NCI-H2029 (cell line): ENCODE measurements at places on chromosomes 16 and 17.

- DNase-seq: no peak
Observed at GRCh38 chr17:28272166-28272565, 46.8 kb upstream of the TMEM97 start.

DNA sequence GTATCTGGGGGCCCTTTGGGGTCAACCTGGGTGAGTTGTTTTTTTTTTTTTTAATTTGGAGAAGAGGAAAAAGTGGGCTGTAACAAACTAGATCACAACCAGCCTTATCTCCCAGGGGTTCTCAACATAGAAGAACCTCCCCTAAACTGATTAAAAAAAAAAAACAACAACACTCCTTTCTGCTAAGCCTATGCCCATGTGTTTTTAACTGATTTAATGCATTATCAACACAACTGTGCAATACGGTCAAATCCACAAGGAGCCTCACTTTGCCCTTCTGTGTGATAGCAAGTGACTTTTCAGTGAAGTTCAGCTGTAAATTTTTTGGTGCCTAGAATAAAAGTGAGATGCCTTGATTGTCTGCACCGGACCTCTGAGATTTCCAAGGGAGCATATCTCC lies 646 bp downstream of the MYH11 start:
- no peak for DNase-seq

- no peak for DNase-seq
Observed at GRCh38 chr17:1904273-1905182, 74.7 kb downstream of the RPA1 start.

GRCh38 chr17:41029633-41030245 lies at the start of gene KRTAP1-4:
Gene KRTAP1-4, minus strand, starts transcription at chr17:41030195. Its CDS starts 117 bp downstream, at chr17:41030078.
- DNase-seq: peak; percentile 49

DNA sequence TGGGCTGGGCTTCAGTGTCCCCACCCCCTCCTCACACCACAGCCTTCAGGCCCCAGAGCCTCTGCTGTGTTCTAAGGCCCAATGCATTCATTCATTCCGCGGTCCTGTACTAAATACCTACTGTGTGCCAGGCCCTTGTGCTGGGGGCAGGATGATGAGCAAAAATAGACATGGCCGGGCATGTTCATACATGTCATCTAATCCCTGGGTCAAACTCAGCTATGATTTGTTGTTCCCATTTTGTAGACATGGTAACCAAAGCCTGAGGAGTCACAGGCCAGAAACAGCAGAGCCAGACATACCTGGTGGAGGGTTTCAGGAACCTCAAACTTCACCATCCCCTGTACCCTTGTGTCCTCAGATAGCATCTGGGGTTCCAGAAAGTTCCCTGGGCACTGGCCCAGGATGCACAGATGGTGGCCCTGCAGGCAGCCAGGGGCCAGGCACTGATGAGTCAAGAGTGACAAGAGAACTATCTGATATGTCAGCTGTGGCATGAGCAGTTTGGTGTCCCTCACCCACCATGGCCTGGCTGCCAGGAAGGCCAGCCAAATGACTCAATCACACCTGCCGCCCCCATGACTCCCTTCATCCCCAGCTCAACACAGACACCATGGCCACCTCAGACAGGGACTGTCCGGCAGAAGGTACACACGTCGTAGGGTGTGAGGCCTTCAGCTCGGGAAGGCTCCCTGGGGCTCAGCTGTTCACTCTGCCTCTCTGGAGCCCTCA lies 2.7 kb upstream of the RRAD start:
- DNase-seq: no peak

DNA sequence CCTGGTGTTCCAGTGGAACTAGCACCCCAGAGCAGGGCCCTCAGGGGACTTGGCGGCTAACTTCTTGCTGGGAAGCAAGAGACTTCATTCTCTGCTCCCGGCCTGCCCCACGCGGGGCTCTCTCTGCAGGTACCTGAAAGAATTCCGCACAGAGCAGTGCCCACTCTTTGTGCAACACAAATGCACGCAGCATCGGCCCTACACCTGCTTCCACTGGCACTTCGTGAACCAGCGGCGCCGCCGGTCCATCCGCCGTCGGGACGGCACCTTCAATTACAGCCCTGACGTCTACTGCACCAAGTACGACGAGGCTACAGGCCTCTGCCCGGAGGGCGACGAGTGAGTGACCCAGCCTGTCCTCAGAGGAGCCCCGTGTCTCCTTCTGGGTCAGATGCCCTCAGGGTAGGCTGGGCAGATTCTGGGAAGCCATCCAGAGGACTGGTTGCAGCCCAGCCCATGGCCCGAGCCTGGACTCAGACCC lies 25.1 kb downstream of the UNK start:
- no peak for DNase-seq

- DNase-seq: no peak
Observed at GRCh38 chr17:68383443-68384321, 73.6 kb downstream of the WIPI1 start.

GRCh38 chr17:16911141-16911937 lies 60.6 kb downstream of the TNFRSF13B start:
- no peak for DNase-seq

DNA sequence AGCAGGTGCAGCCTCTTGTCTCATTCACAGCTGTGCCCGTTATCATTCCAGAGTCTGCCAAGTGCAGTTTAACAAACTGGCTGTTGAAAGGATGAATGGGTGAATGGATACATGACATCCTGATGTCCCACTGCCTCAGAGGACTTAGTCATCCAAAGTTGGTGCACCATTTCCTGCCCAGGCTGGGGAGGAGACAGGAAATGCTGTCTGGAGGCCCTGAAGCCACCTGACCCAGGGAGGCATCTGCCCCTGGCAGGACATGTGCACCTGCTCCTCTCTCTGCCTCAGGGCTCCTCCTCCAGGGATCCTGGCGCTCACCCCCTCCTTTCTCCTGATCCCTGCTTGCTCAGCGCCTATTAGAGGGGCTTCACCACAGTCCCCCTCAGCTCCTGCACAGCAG lies 1.8 kb upstream of the CD300C start:
- DNase-seq: peak; percentile 71

GRCh38 chr17:75105126-75106080 lies 4.4 kb upstream of the ARMC7 start:
- DNase-seq: peak; percentile 65

DNA sequence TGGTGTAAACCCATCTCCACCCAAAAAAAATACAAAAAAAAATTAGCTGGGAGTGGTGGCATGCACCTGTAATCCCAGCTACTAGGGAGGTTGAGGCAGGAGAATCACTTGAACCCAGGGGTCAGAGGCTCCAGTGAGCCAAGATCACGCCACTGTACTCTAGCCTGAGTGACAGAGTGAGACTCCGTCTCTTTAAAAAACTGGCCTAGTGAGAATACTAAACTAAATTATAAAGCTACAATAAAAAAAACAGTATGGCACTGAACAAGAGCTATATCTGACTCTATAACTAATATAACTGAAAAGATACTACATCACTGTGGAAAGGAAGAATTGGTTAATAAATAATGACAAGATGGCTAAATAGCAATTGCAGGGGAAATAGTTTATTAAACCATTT lies 6.4 kb downstream of the SMURF2 start:
- no peak for DNase-seq

DNA sequence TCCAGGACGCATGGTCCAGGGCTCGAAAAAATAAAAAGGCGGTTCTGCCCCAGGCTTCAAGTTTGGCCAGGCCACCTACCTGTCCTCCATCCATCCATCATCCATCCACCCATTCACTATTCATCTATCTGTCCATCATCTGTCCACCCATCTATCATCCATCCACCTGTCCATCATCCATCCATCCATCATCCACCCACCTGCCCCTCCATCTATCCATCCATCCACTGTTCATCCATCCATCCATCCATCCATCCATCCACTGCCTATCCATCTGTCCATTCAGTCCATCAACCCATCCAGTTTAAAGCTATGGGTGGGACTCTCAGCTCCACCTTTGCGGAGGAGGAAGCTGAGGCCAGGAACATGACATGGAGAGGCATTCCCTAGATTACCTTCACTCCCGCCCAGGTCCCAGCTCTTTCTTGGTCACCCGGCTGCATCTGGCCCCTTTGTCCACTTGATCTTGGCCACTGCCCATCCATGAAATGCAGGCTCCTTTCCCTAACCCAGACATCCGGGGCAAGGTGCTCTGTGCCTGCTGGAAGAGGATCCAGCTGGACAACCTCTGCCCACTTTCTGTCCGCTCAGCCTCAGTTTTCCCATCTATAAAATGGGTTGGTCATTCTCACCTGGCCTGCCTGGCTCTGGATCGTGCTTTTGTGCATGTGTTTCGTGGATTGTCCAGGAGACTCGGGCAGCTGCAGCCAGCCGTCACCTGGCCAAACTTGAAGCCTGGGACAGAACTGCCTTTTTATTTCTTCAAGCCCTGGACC lies 236.0 kb upstream of the CIBAR2 start:
- DNase-seq: no peak

GRCh38 chr16:27620541-27620940 lies 70.6 kb downstream of the KATNIP start:
- no peak for DNase-seq

GRCh38 chr17:48592057-48592514 lies 1.5 kb downstream of the HOXB5 start:
- no peak for DNase-seq

- no peak for DNase-seq
Observed at GRCh38 chr17:7853691-7854038, 1.2 kb upstream of the TMEM88 start.

DNA sequence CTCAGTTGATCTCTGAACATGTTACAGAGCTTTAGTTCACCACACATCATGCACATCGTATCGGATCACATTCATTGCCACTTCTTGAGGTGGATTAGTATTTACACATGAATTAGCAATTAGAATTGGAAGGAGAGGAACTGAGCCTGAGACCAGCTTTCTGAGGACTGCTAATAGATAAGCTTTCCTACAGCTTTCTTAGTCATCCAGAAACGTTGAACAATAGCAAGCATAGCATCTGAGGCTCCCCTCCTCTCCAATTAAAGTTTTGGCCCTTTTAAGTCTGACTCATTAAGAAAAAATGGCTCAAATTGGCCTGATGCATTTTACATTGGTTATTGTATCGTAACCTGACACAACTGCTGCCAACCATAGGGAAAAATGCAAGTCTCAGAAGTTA lies 1130.4 kb downstream of the CDH8 start:
- DNase-seq: no peak

GRCh38 chr17:63138713-63139112 lies 172.7 kb downstream of the TANC2 start:
- DNase-seq: no peak

- no peak for DNase-seq
Observed at GRCh38 chr17:45018514-45018847, 33.0 kb downstream of the DCAKD start.

GRCh38 chr16:85603203-85603755 lies 9.8 kb upstream of the GSE1 start:
- DNase-seq: no peak

- DNase-seq: peak; percentile 96
Observed at GRCh38 chr16:26665166-26665939, 401.4 kb upstream of the C16orf82 start.

DNA sequence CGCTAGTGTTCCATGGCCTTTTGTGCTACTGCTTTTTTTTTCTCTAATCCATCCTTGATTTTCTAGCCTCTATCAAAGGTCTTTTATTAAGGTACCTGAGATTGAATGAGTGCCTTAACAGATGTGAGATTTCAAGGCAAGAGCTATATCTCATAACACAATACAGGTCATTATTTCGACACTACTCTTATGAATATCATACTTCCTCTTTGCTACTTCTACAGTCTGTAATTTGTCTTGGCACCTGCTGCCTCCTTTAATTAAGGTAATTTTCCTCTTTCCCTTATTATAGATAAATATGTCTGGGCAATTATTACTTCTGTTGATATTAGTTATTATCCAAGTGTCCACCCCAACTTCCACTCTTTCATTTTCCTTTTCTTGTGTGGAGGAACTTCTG lies 5.3 kb downstream of the KRT28 start:
- DNase-seq: no peak

- no peak for DNase-seq
Observed at GRCh38 chr17:56593086-56593645, 333 bp upstream of the NOG start.

DNA sequence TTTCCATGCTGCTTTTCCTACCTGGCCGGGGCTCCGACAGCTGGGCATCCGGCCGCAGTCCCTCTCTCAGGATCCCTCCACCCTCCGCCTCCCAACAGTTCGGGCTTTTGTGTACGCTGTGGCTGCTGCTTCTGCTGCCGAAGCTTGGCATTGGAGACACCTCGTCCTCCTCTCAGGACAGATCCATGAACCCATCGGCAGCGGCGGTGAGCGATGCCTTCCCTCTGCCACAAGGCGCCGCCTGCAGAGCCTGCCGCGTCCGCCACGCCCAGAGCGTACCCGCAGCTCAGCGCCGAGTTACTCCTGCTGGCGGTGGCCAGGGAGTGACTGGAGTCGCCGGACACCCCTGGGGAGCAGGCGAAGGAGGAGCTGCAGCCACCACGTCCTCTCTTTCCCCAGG lies 2032.8 kb downstream of the TP53TG3F start:
- peak; percentile 57 for DNase-seq

DNA sequence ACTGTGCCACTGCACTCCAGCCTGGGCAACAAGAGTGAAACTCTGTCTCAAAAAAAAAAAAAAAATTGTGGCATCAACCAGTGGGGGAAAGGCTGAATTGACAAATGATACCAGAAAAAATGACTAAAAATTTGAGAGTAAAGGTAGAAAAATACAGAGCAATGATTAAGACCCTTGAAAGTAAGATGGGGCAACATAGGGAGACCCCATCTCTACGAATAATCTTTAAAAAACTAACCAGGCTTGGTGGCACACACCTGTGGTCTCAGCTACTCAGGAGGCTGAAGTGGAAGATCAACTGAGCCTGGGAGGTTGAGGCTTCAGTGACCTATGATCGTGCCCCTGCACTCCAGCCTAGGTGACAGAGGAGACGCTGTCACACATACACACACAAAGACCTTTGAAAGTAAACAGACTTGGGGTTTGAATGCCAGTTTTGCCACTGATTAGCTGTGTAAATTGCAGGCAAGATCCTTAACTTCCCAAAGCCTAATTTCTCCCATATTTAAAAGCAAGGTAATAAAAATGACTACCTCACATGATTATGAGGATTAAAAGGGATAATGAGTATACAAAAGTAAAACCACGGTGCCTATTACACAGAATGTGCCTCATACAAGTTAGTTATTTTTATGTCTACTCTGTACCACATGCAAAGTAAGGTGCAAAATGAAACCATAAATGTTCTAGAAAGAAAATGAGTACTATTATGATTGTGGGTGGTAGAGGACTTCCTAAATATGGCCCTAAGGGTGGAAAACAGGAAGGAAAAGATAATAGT lies 21.7 kb upstream of the PAFAH1B1 start:
- no peak for DNase-seq

GRCh38 chr16:84967828-84968227 lies 43.5 kb downstream of the ZDHHC7 start:
- DNase-seq: no peak

DNA sequence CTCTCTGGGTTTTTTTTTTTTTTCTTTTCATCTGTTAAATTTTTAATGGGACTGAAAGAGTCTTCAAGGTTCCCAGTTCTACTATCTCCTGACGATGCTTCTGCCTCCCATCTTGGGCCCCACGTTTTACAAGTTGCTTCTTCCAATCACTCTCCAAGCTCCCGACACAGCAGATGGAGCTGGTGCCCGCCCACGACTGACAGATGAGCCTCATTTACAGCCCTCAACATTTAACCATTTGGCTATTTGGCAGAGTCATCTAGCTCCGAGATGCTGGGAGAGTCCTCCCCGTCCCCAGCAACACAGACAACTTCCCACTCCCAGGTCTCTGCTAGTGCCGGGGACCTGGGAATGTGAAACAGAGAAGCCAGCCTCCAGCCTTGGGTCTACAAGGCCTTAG lies 276.9 kb downstream of the SHISA9 start:
- DNase-seq: no peak
